ENCODE measurements at places on chromosomes 13 and 19.

DNA sequence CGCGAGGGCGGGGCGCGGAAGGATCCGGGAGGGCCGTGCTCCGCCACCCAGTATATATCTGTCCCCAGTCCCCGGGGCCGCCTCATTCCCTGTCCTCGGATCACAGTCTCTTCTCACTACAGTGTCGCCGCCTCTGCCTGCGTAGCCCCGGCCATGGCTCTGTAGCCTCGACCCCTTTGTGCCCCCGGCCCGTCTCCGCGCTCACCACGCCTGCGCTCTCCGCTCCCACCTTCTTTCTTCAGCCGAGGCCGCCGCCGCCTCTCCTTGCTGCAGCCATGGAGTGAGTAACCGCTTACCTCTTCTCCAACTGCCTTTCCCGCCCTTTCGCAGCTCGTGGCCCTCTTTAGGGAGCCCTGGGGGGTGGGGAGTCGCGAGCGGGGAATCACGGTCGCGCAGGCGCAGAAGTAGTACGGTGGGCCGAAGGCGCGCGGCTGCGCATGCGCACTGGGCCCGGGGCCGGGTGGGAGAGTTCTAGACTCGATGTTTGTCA, at the start of the genes ATF5 and NUP62:
ATF5 (plus strand) TSS at position 85 of the 490 bp plus-strand sequence. CDS start 1,646 bp downstream, outside the sequence.
NUP62 (minus strand) TSS at position 384 of the 490 bp plus-strand sequence. CDS start 19,697 bp downstream, outside the sequence.
- DNase-seq = peak; percentile 74

DNA sequence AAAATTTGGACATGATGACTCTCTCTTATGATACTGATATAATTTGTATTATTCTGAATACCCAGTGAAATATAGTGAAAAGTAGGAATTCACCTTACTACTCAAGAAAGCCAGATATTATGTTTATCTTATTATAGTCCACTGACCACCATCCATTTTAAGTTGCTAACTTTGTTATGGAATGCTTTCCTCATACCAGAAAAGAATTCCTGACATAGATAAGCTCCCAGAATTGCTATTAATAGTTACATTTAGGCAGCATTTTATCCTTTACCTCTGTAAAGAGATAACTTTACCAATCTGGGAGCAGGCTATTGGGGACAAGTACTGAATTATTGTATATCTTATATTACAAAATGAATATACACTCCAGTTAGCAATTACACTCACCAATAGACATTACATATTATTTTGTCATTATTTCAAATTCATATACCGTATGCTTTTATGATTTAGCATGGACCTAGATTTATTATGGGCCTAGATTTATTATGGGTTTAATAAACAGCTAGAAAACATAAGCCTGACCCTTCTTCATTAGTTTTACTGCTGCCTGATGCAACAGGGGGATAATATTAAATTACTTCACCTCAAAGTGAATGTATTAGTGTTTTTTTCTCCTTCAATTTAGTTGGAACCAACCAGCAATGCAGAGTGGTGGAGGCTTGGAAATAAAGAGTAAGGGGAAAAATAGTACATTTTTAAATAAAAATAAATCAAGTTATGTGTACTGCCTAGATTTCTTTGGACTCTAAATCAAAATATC, 1886.1 kb downstream of the PCDH9 start:
- DNase-seq = no peak

GRCh38 chr13:97757807-97758206, 195.7 kb upstream of the IPO5 start:
- no peak for DNase-seq

DNA sequence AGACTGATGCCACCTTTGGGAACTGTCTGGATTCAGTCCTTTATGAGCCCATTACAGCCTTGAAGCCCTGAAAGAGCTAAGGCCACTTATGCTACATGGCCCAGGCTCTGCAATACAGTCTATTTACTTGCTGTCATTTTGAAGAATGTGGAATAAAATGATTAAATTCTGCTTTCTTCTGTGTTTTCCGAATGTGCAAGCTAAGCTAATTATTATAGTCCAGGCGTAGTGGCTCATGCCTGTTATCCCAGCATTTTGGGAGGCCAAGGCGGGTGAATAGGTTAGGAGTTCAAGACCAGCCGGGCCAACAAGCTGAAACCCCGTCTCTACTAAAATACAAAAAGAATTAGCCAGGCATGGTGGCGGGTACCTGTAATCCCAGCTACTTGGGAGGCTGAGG, 142.5 kb downstream of the TEX29 start:
- DNase-seq = no peak

DNA sequence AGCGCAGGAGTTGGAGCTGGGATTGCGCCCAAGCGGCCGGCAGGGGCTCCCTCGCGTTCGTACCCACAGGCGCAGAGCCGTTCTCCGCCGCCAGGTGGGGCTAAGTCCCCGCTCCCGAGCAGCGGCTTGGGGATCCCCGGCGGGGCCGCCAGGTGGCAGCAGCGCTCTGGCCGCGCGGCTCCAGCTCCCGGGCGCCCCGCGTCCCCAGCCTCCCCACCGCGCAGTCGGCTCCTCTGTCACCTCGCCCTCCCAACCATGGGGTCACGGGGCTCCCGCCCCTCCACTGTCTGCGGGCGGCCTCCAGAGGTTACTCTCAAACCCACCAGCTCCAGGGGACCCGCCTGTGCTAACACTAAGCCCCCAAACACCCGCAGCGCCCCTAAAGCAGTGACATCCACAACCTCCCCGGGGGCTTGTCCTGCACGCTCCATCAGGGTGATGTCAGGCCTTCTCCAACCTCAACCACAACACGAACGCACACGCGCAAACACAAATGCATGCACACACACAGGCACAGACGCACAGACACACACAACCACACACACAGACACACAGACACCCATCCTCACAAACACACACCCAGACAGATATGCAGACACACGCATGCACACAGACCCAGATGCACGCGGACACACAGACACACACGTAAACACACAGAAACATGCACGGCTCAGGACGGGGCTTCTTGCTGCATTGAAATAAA, 18.4 kb upstream of the KCTD15 start:
- peak; percentile 36 for DNase-seq

DNA sequence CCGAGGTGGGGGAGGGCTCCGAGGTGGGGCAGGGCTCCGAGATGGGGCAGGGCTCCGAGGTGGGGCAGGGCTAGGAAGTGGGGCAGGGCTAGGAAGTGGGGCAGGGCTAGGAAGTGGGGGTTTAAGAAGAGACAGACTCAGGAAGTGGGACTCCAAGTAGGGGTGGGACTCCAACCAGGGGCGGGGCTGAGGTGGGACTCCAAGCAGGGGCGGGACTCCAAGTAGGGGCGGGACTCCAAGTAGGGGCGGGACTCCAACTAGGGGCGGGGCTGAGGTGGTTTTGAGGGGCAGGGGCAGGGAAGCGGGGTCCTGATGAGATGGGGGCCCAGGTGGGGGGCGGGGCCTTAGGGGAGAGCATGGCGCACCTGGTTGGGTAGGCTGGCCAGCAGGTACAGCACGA, 13.6 kb downstream of the CFD start:
- peak; percentile 24 for DNase-seq

GRCh38 chr13:21594715-21595545, 9.0 kb downstream of the MICU2 start:
- no peak for DNase-seq

GRCh38 chr19:34364830-34365462, at the start of gene GPI:
GPI (plus strand) TSS chr19:34365196; CDS start chr19:34365267, 71 bp downstream.
- DNase-seq = peak; percentile 9

GRCh38 chr13:107625648-107626047, 589.7 kb downstream of the LIG4 start:
- no peak for DNase-seq

GRCh38 chr13:57030671-57031070, 110.0 kb upstream of the PRR20A start:
- DNase-seq = no peak

GRCh38 chr19:54573330-54573872, at the start of gene LILRA2:
LILRA2 (plus strand) TSS chr19:54573790; CDS start chr19:54573879, 89 bp downstream.
- no peak for DNase-seq

GRCh38 chr19:52229524-52229923, 39.7 kb downstream of the PPP2R1A start:
- DNase-seq = no peak

DNA sequence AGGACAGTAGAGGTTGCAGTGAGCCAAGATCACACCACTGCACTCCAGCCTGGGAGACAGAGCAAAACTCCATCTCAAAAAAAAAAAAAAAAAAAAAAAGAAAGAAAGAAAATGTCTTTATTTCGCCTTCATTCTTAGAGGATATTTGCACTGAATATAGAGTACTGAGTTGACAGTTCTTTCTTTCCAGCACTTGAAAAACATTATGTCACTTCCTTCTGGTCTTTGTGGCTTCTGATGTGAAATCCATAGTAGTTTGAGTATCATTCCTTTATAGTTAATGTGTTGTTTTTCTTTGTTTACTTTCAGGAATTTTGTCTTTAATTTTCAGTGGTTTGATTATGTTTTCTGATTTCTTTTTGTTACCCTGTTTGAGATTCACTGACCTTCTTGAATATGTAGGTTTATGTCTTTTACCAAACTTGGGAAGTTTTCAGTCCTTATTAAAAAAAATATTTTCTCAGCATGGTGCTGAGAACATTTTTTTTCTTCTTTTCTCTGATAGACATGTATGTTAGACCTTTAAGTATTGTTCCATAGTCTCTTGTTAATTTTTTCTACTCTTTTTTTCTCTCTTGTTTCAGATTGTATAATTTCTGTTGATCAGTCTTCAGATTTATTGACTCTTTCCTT, 50.1 kb downstream of the PCCA start:
- peak; percentile 5 for DNase-seq

Data from RCC 7860 (cell line).